Hematopoietic multipotent progenitor cell treated with erythropoietin and hydrocortisone succinate and interleukin-3 and kit ligand, for 15 days (in vitro differentiated cells): ENCODE measurements at places on chromosomes 16 and 17.

DNA sequence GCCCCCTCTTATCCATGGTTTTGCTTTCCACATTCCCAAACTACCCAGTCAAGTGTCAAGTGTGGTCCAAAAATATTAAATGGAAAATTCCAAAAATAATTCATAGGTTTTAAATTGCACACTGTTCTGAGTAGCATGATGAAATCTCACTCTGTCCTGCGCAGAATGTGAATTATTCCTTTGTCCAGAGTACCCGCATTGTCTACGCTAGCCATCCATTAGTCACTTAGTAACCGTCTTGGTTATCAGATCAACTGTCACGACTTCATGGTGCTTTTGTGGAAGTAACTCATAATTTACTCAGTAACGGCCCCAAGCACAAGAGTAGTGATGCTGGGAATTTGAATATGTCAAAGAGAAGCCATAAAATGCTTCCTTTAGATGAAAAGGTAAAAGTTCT lies 94.9 kb downstream of the SLC39A11 start:
- no peak for DNase-seq

- DNase-seq, result no peak
Measured at GRCh38 chr17:46916211-46916610, 6.7 kb upstream of the GOSR2 start.

DNA sequence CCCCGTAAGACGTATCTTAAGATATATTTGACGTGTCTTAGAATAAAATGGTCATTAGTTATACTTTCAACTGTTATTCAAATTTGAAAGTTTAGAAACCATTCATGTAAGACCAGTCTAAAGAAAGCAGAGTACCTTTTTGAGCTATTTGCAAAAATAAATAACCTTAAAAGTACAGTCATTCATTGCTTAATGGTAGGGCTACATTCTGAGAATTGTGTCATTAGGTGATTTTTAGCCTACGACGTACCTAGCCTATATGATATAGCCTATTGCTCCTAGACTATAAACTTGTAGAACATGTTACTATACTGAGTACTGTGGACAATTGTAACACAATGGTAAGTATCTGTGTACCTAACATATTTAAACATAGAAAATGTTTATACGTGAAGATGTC lies 139.2 kb downstream of the PHKB start:
- no peak for DNase-seq

DNA sequence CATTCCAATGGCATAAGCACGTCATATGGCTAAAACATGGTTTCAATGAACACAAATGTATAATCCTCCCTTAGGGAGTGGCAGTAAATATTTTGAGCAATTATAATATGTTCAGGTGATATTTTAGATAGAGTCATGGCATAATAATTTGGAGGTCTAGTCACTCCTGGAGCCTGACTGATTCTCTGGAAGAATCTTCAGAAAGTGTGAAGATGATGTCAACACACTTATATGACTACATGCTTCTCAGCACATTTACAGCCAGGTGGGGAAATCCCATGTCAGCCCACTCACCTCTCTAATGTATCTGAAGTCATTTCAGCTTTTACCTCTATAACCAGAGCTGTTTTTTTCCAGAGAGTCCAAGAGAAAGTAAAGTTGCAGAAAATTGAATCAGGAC lies 474.8 kb downstream of the SHISA9 start:
- no peak for DNase-seq
